Fibroblast of skin of left biceps (primary cell): ENCODE measurements at places on chromosomes 7 and 10.
A peak's percentile ranks its signal among the peaks of the same experiment; 100 is the strongest.

DNA sequence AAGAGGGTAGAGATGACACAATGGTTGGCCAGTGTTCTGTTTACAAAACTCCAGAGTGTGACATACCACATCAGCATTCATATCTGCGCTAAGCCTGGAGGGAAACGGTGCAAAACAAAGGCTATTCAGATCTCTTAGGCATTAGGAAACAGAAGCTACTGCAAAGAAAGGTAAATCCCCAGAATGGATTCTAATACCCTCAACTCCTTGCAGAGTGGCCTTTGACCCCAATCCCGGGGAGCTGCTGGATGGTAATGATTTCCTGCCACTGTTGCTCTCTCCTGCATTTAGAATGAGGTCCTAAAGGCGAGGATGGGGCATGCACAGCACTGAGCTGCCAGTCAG is 65.2 kb downstream of the AOAH start:
- DNase-seq, result no peak

DNA sequence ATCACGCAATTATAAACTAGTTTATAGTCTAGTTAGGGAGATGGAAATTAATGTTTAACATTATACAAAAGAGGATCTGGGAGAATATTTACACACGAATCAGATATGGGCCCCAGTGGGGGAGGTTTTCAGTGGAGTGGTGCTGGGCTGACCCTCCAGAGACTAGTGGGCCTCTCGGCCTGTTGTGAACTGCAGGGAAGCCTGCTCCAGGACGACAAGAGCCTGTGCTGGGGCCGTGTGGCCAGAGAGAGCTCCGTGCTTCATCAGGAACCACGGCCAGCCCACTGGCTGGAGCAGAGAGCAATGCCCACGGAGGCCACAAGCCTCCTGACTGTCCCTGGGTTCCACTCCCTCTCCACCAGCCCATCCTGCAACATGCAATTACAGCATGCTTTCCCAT is 11.3 kb upstream of the ESYT2 start:
- DNase-seq, result no peak

GRCh38 chr7:95636140-95636940 is 40.0 kb upstream of the PDK4 start:
- no peak for DNase-seq

GRCh38 chr7:21426286-21427181 is 1.3 kb upstream of the SP4 start:
- DNase-seq, result no peak

DNA sequence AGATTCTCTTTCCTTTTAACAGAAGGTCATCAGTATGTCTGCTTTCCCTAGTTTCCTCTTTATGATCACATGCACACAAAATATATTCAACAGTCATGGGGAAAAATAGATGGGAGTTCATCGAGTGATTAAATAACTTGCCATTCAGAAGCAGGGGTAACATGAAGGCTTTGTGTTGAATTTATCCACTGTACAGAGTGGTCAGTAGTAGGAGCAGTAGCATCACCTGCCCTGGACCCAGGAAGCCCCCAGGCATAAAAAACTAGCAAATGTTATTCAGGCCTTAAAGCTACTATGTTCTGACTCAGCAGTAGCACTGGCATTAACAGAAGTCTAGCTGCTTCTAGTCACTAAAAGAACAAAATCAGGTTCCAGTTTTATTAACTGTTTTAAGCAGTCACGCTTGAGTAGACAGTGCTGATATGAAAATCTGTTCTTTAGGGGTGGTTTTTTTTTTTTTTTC is 31.4 kb upstream of the FAM133B start:
- no peak for DNase-seq

GRCh38 chr7:143038635-143039034 is 11.7 kb upstream of the OR9A2 start:
- no peak for DNase-seq

DNA sequence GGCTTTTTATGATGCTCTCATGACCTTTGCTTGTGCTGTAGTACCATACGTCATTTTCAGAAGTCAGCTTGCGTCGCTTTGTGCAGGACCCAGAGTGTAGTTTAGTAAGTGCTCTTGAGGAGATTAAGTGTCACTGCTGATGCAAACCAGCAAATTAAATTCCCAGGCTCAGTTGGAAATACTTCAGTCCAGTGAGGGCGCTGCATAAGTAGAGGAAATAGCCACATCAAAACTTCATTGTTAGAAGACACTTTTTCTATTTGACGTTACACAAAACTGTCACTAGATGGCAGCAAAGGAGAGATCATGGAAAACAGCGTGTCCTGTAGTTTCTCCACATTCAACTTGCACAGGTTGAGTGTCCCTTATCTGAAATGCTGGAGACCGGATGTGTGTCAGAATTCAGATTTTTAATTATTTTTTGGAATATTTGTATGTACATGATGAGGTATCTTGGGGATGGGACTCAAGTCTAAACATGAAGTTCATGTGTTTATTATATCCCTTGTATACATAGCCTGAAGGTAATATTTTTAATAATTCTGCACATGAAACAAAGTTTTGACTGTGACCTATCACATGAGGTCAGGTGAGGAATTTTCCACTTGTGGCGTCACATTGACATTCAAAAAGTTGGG is 7.9 kb downstream of the ZNF22 start:
- DNase-seq, result peak; percentile 63

DNA sequence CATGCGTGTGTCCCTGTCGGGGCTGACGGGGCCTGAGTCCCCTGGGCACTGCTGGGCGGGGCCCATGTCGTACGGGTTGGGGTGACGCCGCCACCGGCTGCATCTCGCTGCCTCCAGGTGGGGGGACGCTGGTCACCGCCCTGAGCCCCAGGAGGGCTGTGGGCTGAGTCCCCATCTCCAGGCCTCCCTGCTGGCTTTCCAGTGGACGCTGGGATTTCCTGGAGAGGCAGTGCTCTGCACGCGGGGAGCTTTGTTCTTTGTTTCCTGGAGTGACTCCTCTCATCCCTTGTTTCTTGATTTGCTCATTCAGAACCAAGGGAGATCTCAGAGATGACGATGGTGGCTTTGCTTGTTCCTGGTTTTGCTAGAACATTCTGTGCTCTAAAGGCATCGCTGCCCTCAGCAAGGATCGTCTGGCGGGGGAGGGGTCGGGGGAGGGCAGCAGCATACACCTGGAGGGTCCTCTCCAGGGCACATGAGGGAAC is 21.0 kb downstream of the PWWP2B start:
- no peak for DNase-seq

GRCh38 chr10:36115364-36115763 is 473.3 kb upstream of the FZD8 start:
- DNase-seq, result no peak

- peak; percentile 67 for DNase-seq
Measured at GRCh38 chr10:5466451-5467206, 32.7 kb downstream of the CALML5 start.

GRCh38 chr7:156886020-156886795 is 6.8 kb downstream of the LMBR1 start:
- DNase-seq, result no peak

DNA sequence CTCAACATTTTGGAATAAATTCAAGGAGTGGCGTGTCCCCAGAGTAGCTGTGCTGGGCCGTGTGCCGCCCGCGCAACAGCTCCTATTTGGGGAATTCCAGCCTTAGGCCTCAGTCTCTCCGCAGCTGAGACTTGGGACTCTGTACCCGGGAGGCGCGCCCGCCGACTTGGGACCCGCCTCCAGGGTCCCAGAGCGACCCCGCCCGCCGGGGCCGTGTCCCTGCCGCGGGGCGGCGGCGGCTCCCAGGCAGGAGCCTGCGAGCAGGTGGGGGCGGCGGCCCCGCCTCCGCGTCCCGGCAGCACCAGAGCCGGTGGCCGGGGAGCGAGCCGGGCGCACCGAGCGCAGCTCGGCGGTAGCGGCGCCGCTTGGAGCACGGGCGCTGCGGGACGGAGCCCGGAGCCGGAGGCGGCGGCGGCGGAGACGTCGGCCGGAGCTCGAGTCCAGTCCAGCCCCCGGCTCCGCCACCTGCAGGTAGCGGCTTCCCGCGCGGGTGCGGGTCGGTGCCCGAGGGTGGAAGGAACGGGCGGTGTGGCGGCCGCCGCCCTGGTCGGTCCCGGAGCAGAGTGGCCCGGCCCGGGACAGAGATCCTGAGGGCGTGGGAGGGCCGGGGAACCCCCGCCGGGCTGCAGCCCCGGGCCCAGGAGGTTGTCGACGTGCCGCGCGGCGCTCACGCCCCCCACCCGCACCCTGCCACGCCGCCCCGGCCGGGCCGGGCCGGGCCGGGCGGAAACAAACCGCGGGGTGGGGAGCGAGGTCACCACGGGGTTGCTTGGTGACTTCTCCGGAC is at the start of gene WIPF3:
Gene WIPF3, plus strand, starts transcription at position 301 of the 787 bp plus-strand sequence. CDS start 28,217 bp downstream, outside the sequence.
- DNase-seq, result no peak

DNA sequence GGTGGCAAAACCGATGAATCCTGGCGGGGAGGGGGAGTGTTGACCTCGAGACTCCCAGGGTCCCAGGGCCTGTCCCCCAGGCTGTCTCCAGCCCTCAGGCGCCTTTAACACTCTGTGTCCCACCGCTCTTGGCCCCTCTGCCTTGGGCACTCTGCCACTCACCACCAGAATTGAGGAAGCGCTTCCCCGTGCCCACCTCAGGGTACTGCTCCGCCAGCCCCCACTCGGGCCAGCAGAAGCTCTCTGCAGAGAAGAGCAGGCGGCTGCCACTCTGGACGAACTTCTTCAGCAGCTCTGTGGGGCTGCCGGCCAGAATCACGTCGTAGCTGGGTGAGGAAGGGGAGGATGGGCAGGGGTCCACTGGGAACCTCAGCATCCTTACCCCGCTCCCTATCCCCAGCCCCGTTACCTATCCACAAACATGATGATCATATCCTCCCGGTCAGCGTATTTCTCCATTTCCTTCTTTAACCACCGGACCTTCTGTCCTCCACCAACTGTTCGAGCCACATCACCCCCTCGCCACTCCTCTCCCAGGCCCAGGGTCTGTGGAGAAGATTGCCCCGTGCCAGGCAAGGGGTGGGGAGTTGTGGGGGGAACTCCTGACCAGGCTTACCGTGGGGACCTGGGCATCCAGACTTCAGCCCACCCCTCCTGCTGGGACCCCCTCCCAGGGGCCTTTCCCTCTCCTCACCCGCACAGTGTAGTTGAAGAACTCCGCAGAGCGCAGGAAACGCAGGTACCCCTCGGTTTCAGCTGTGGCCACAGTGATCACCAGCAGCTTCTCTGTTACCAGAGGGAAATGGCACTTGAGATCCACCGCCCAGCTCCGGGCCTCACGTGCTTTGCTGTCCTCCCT is 1.2 kb downstream of the PLOD3 start:
- DNase-seq, result no peak

DNA sequence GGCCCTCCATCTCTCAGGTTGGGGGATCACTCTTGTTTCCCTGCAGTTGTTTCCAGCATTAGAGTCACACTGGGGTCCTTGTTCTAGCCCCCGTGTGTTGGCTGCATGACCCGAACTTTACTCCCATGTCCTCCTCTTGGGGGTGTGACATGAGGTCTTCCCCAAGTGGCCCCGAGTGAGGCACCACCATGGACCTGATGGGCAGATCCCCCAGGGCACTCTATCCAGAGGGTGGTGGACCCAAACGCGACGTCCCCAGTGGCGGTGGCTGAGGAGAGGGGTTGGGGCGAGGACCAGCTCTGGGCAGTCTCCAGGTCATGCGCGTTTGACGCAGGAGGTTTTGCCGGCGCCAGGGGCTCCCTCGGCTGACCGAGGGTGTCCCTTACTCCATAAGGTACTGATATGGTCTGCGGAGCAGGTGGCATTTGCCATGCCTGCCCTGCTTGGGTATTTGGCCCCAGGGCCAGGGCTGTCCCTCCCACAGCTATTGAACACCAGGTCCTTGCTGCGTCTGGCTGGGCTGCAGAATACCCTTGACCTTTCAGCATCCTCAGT is 131.9 kb downstream of the LHPP start:
- no peak for DNase-seq

DNA sequence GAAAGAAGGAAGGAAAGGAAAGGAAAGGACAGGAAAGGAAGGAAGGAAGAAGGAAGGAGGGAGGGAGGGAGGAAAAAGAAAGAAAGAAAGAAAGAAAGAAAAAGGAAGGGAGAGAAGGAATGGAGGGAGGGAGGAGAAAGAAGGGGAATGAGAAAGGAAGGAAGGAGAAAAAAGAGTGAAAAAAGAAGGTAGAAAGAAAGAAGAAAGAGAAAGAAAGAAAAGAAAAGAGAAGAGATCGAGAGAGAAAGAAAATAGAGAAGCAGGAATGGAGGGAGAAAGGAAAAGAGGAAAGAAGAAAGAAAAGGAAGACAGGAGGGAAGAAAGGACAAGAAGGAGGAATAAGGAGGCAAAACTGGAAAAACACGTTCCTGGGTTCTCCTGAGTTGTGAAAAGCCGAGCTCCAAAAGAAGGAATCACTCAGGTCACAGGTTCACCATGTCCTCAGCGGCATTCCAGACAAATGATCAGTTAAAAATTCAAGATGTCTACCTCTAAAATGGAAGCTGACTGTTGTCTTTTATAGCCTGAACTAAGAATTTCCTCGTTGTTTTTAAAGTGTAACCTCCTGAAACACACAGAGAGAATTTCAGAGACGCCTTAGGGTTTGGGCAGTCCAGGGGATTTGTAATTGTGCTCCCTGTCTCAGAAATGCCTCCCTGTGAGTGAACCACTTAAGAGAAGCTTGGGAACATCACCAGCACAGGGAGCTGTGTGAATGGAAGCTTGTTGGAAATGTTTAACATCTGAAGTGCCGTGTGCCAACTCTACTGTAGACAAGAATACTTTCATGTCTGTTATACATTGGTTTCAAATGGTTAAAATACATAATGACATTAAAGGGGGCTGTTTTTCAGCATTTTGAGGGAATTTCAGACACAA is 80.7 kb downstream of the INHBA start:
- no peak for DNase-seq

GRCh38 chr10:110069502-110069982 is 61.8 kb downstream of the ADD3 start:
- DNase-seq, result no peak

DNA sequence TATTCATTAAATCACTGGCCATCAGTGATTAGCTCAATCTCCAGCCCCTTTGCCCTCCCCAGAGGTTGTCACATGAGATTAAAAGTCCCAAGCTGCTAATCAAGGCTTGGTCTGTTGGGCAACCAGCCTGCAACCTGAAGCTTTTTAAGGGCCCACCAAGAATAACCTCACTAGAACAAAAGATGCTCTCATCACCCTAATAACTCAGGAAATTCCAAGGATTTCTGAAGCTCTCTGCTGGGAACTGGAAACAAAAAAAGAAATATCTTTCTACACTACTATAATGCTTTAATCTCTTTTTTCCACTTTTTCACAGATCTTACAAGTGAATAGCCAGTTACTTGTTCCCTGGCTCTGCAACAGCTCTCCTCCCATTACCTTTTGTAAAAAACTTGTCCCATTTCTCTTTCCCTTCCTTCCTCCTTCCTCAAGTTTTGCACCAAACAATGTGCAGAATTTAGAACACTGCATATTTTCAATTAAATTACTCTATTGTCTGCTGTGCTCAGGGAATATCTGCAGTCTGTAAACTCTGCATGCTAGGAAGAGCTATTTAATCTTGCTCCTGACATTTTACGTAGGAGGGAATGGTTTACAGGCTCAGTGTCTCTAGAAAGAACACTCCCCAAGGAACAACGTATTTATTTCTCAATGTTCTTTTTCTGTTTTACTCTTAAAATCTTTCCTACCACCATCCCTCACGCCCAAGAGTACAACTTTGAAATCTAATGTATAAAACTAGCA is 169.1 kb downstream of the IMMP2L start:
- DNase-seq, result peak; percentile 35

DNA sequence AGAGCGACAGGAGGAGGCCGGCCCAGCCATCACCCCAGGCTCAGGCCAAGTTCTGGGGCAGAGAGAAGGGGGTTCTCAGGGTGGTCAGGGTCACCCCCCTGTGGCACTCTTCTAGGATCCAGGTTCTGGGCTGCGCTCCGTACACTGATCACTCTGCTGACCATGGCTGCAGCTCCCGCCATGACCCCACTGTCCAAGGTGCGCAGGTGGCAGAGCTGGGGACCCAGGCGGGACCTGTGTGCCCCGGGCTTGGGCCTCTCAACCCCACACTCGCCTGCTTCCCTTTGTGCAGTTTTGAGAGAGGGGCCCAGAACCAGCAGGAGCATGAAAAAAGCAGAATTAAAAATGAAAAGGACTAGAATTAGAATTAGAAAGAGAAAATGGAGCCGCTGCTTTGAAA is 227.1 kb downstream of the FANK1 start:
- no peak for DNase-seq
